ENCODE measurements at places on chromosomes 1 and 21.
A peak's percentile ranks its signal among the peaks of the same experiment; 100 is the strongest.

DNA sequence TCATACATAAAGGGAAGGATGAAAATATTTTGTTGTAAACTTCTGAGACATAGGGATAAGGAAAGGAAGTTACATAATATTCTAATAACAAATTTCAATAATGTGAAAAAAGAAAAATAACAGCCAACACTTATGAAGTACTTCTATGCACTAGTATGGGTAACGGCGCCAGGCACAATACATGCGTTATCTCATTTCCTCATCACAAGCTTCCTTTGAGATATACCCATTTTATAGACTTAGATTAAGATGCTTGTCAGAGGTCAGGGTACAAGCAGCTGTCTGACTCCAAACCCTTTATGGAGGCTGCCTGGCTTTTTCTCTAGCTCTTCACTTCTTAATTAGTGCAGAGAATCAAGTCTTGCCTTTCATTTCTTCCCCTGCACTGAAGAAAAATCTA lies 41.3 kb downstream of the TCP10L start:
- no peak for DNase-seq

DNA sequence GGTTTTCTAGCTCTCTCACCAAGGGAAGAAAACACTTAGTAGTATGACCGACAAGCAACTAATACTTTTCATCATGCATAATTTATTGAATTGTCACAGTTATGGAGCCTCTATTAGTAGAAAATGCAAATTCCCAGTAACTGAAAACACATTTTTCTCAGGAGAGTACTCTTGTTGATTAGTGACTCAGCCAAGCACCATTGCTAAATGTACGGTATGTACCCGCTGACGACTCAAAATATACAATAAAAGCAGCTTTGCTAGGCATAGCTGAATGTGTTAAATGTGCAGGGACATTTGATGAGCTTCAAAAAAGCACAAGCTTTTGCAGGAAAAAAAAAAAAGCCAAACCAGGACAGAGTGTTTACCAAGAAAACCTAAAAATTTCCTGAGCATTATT lies 63.9 kb downstream of the WDR64 start:
- no peak for DNase-seq

DNA sequence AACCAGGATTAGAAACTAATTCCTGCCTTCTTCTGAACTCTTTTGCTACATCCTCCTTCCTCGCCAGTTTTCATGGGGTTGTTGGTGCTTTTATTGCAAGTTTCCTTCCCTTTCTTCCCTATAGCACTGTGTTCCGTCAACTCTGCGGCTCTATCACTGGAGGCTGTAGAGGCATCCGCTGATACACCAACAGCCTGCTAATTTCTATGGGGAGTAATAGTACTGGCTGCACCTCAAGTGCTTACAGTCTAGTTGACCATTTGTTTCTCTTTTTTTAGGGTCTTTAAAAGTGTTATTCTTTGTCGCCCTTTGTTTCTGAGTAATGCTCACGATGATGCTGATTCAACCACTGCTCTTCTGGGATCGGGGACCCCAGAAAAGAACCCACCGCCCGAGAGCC lies 746 bp downstream of the MIS18A start:
- DNase-seq: no peak

- DNase-seq: no peak
Measured at GRCh38 chr1:218865591-218865990, 308.1 kb upstream of the LYPLAL1 start.

- no peak for DNase-seq
Measured at GRCh38 chr1:153563991-153564390, 1.7 kb downstream of the S100A2 start.

DNA sequence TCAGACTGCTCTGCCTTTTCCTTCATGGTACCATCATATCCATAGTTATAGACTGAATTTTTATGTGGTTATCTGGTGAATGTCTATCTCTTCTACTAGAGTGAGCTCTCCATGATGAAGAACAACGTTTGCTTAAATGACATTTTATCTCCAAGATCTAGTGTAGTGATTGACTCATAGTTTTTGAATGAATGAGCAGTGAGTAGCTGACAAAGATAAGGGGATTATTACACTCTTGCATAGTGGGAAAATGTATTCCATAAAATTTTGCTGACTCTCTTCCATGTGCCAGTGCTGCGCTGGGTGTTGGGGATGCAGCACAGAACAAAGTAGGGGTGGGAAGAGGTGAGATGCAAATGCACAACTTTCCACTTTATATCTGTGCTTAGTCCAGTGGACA lies 147.7 kb downstream of the TGFB2 start:
- no peak for DNase-seq

DNA sequence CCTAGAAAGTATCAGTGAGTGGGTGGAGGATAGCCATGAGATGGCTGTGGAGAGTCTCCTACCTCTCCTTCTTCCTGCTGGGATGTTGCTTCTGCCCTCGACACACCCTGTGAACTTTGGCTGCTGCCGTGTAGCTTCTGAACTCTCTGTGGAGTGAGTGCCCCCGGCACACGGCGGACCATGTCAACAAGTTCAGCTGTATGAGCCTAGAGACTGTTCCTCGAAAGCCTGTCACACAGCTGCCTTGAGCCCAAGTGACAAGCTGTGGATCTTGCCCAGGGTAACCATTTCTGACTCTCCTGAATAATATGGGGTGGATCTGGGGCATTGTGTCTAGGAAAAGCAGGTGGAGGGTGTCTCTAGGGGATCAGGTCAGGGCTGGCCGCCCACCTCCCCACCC lies 143.2 kb downstream of the NOS1AP start:
- no peak for DNase-seq

- DNase-seq: no peak
Measured at GRCh38 chr1:224466154-224466553, 31.6 kb upstream of the WDR26 start.

DNA sequence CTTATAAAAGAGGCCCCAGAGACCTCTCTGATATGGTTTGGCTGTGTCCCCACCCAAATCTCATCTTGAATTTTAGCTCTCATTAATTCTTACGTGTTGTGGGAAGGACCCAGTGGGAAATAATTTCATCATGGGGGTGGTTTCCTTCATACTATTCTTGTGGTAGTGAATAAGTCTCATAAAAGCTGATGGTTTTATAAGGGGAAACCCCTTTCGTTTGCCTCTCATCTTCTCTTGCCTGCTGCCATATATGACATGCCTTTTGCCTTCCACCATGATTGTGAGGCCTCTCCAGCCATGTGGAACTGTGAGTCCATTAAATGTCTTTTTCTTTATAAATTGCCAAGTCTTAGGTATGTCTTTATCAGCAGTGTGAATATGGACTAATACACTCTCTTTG lies 22.5 kb upstream of the NEK7 start:
- no peak for DNase-seq

GRCh38 chr1:43043695-43044094 lies 85.0 kb upstream of the SLC2A1 start:
- no peak for DNase-seq

DNA sequence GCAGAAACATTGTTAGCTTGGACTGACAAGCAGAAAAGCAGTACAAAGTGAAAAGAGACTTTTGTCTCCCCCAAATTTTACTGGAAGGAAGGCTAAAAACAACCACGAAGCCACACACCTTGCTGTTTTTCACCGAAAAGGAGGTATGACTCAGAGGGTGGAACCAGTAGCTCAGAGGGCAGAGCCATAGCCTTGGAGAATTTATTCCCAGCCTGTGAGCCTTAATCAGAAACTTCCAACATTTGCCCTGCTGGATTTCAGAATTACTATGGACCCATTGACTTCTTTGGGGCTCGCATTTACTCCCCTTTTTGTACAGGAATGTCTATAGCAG lies 32.0 kb downstream of the RPS6KC1 start:
- DNase-seq: no peak

DNA sequence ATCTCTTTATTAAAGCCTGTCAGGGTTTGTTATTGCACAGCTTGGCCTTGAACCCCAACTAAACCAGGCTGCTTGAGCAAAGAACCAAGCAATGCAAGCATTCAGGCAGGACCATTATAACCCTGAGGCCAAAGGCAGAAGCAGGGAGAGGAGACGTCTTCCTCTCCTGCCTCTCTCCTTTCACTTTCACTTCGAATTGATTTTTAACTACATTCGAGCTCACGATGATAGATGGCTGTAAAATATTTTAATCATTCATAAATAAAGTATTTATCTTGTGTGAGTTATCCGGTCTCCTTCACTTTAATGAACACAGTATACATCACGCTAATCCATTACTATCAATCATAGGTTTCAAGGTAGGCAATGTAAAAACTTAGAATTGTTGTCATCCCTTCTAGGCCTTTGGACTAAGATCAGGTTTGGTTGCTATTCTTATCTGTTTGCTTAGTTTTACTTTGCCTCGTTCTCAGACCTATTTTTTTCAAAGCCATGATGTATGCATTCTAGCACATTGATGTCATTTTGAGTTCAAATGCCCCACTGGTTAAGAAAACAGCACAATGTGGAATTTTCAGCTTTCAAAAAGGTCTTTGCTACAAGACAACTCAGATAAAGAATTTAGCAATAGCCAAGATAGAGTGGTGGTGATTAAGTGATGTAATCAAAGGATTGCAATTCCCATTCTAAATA lies 480.2 kb upstream of the RUNX1 start:
- DNase-seq: no peak

DNA sequence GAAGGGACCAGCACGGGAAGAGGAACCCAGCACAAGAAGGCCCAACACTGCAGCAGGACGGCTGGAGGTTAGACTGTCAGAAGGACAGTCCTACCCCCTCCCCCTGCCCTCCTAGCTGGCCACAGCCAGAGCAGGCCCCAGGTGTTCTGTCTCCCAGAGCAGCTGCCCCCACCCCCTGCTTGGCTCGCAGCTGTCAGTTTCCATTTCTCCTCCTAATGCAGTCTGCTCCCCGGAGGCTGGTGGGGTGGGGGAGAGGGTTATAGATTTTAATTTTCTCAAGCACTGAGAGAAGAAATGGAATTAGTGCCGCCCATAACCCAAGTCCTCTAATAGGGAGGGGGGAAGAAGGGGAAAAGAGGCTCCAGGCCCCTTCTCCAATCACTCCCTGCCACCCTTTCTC lies 13.0 kb upstream of the PEAR1 start:
- no peak for DNase-seq

GRCh38 chr1:224213438-224214119 lies 30.5 kb downstream of the DEGS1 start:
- DNase-seq: peak; percentile 44

DNA sequence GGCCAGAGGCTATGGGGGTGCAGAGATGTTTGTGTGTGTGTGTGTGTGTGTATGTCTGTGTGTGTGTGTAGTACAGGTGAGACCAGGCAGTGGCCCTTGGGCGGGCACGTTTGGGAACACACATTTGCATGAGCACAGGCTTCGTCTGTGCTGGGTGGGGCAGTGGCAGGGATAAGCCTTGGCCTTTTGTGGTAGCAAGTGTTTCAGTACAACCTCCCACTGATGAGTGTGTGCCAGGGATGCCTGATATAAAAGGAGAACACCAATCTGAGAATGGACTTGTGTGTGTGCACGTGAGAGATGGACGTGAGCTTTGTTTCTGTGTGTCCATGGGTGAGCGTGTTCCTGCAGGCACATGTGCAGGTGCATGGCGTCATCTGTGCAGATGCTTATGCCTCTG lies 3.0 kb downstream of the NTRK1 start:
- no peak for DNase-seq

DNA sequence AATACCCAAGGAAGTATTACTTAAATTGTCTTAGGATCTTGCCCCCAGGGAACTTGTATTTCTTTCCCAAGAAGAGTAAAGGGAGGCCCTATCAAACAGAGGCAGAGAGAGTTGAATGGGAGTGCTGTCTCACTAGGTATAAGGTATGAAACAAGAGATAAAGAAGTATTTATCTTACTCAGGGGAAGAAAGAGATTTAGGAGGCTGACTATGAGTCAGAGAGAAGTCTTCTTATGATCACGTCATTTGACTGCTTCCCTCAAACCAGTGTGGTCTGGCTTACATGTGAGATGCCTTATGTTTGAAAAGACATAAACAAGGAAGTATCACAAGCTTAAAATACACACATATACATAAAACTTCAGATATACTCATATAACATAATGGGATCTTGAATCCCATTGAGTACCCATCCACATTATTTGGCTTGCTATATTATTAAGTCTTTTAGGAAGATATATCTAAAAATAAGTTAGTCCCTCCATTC lies 29.6 kb downstream of the DUSP10 start:
- DNase-seq: no peak

GRCh38 chr21:44329971-44330681 lies 9.1 kb downstream of the CFAP410 start:
- no peak for DNase-seq

- DNase-seq: no peak
Measured at GRCh38 chr1:154192476-154192875, 576 bp upstream of the TPM3 start.
